ENCODE measurements at places on chromosomes 3 and 15. TPM values are rescaled to one million over a fixed set of nuclear protein-coding genes. Genes with fewer than 3 reads are reported as not detected.

- no peak for DNase-seq
Measured at GRCh38 chr3:16349986-16350596, 85.1 kb downstream of the OXNAD1 start.

SLC6A1 gene
- 0.85 TPM for total RNA-seq

- no peak for DNase-seq
Measured at GRCh38 chr3:81308306-81308705, 453.1 kb downstream of the GBE1 start.

GOLGB1 gene
- total RNA-seq: 62.8 TPM

SPESP1 gene
- total RNA-seq: 5.3 TPM

KLHL6 gene
- total RNA-seq: 31.4 TPM

All from spleen (tissue), 13 donors.